ENCODE measurements at places on chromosomes 1 and 21.
A peak's percentile ranks its signal among the peaks of the same experiment; 100 is the strongest.

GRCh38 chr1:185526344-185527307, 207.6 kb upstream of the HMCN1 start:
- DNase-seq: peak; percentile 9

GRCh38 chr1:169041366-169041765, 65.1 kb upstream of the ATP1B1 start:
- peak; percentile 16 for DNase-seq

- no peak for DNase-seq
Observed at GRCh38 chr1:226888021-226888420, 17.6 kb downstream of the PSEN2 start.

GRCh38 chr1:55224729-55225128, 9.6 kb upstream of the USP24 start:
- DNase-seq: no peak

DNA sequence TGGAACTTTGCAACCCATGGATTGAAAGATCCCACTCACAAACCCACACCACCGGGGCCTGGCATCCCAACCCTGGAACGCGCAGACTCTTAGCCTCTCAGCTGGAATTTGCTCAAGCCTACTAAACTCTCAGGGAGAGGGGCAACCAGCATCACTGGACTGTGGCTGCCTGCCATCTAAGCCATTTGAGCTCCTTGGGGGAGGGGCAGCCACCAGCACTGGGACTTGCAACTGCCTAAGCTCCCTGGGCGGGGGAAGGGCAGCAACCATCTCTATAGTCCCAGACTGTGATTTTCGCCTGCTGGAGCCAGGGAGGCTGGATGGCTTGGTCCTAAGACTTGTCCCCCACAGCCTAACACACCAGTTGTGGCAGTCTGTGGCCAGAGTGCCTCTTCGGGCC, 122.3 kb downstream of the SNX7 start:
- no peak for DNase-seq

DNA sequence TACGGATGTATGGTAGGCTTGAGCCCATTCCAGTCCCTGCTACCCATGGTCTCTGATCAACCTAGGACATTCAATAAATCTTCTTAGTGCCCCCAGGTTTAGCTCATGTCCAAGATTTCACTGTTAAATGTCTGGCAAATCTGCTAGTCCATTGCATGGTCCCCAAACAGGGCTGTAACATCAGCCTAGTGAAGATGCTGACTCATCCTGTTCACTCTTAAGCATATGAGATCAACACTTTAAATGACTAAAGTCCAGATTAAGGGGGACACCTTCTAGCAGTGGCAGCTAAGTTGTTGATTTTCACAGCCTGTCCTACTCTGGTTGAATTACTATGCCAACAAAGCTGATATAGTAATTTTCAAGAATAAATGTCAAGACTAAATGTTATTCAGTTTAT, 46.5 kb upstream of the NUF2 start:
- DNase-seq: no peak

DNA sequence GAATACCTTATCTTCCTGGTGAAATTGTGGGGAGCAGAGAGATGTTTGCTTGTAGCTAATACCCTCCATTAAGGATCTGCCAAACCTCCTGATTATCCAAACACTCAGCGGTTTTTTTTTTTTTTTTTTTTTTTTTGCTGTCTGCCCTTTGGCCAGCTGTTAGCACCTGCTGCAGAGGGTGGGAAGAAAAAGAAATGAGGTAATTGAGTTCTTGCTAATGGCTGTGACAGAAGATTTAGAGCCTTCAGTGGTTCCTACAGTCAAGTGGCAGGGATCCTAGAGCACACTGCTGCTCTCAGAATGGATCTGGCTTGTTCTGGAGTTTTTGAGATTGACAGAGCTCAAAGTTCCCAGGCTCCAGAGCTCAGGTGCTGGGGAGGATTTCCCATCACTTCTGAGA, 342.5 kb downstream of the DISC1 start:
- no peak for DNase-seq
